ENCODE measurements at places on chromosomes 3 and 15.

- no peak for DNase-seq
Observed at GRCh38 chr3:42804831-42805132, 492 bp upstream of the HIGD1A start.

- no peak for DNase-seq
Observed at GRCh38 chr3:183392186-183393034, 36.0 kb downstream of the MCF2L2 start.

GRCh38 chr3:15576475-15576874 lies 24.9 kb downstream of the HACL1 start:
- no peak for DNase-seq

GRCh38 chr3:163832547-163832946 lies 1245.7 kb downstream of the SI start:
- DNase-seq = no peak

DNA sequence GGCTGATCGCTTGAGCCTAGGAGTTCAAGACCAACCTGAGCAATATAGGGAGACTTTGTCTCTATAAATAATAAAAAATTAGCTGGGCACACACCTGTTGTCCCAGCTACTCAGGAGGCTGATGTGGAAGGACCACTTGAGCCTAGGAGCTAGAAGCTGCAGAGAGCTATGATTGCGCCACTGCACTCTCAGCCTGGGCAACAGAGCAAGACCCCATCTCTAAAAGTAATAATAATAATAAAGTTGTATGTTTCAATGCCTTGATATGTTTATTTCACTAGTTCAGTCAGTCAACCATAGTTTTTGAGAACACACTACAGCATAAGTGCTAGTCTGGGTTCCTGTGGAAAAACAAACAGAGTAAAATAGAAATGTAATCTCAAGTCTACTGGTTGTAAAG lies 36.5 kb downstream of the IGF2BP2 start:
- no peak for DNase-seq

GRCh38 chr3:126995254-126995780 lies 12.4 kb downstream of the PLXNA1 start:
- no peak for DNase-seq

- no peak for DNase-seq
Observed at GRCh38 chr3:159605101-159605500, 383.5 kb upstream of the IL12A start.

Measured in stomach (tissue), 19 donors.